Smooth muscle cell of the brain vasculature (primary cell): ENCODE measurements at places on chromosomes 12 and 14.

DNA sequence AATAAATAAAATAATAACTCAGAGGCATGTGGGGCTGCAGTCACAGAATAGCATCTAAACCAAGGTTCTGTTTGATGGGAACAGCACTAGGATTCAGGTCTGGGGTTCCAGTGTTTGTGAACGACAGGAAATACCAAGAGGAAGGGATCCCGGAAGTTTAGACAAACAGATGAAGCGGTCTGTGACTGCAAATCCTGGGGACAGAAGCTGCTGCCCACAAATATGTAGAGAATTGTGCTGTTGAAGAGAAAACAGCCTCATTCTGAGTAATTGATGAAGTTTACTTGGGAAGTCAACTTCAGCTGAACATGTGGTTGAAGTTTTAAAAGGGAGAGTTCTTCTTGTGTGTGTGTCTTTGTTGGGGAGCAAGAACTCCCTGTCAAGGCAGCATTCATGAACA, 98.4 kb upstream of the TBX5 start:
- DNase-seq = no peak

GRCh38 chr12:119157528-119157927, 21.2 kb upstream of the HSPB8 start:
- DNase-seq = no peak

GRCh38 chr12:85278598-85279448, 1.2 kb upstream of the ALX1 start:
- no peak for DNase-seq

GRCh38 chr12:9101018-9101687, 14.6 kb downstream of the A2M start:
- no peak for DNase-seq

DNA sequence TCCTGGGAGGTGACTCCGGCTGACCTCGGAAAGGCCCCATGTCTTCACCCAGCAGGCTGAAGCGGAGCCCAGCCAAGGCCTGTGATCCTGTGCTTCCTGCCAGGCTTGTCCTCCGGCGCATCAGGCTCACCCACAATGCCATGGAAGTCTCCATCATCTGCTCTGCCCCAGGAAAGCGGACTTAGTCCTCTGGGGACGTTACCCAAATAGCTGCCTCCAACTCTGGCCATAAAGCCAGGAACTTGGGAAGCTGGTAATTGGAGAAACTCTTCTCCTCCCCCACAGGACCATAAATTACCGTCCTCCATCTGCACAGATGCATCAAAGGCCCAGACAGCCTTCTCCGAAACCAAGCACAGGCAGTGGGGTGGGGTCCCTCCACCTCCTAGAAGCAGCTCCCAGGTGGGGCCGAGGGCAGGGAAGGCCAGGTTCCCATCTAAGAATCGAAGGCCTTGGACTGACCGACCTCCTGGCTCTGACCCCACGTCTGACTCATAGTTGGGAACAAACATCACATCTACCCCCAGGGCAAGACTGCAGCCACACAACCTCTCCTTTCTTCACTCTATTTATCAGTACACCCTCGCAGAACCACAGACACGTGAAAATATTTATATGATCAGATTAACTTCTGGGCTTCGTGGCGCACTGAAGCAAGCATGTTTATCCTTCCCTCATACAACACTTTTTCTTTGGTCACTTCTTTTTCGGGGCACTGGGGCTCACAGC, 56.4 kb downstream of the PITPNM2 start:
- no peak for DNase-seq

GRCh38 chr14:94630396-94630795, 18.2 kb downstream of the SERPINA3 start:
- DNase-seq = no peak

DNA sequence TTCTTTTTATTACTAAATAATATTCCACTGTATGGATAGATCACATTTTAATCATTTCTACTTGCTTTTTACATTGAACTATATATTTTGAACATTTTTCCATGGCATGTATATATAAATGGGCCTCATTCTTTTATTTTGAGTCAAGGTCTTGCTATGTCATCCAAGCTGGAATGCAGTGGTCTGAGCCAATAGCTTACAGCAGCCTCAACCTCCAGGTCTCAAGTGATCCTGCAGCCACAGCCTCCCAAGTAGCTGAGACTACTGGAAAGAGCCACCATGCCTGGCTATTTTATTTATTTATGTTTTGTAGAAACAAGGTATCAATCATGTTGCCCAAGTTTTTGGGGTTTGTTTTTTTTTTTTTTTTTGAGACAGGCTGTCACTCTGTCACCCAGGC, 7.6 kb downstream of the FCF1 start:
- DNase-seq = no peak

GRCh38 chr12:78931466-78931990, 67.0 kb downstream of the SYT1 start:
- DNase-seq = no peak

GRCh38 chr12:10101042-10101579, 2.3 kb upstream of the CLEC1A start:
- no peak for DNase-seq

DNA sequence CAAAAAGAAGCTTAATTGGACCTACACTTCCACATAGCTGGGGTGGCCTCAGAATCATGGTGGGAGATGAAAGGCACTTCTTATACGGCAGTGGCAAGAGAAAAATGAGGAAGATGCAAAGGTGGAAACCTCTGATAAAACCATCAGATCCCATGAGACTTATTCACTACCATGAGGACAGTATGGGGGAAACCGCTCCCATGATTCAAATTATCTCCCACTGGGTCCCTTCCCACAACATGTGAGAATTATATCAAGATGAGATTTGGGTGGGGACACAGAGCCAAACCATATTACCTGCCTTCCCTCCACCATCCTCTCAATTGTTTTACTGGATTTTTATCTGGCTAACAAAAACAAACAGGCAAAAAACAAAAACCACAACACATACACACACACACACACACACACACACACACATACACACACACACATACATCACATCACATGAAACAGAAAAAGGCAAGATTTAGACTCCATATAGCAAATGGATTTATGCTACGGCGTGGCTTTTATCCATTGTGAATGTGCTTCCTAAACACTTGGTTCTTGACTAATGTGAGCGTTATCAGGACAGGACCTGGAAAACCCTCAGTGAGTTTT, 66.7 kb downstream of the ZFP36L1 start:
- DNase-seq = no peak

- no peak for DNase-seq
Measured at GRCh38 chr12:47773858-47774580, 981 bp downstream of the SLC48A1 start.

GRCh38 chr14:26289891-26290486, 307.8 kb downstream of the NOVA1 start:
- DNase-seq = no peak

DNA sequence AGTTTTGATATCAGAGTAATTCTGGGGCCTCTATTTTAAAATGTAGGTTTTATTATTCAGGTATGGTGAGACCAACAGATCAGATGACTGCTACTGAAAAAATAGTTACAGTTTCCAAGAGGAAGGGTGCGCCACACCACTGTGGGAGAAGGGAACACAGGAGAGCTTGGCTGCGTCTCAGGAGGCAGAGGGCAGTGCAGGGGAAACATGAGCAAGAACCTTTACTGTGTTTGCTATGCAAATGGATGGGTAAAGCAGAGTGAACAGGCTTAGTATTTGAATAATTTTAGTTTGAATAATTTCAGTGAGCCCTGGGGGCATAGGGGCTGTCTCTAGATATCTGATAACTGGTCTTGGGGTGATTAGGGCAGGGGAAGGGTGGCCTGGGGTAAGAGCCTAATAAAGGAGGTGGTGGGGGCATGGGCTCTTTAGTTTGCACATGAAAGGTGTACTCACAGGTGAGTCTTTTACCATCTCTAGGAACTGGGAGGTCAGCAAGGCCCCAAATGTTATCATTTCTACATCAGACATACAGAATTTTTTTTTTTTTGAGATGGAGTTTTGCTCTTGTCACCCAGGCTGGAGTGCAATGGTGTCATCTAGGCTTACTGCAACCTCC, 196.8 kb upstream of the NEDD1 start:
- no peak for DNase-seq

DNA sequence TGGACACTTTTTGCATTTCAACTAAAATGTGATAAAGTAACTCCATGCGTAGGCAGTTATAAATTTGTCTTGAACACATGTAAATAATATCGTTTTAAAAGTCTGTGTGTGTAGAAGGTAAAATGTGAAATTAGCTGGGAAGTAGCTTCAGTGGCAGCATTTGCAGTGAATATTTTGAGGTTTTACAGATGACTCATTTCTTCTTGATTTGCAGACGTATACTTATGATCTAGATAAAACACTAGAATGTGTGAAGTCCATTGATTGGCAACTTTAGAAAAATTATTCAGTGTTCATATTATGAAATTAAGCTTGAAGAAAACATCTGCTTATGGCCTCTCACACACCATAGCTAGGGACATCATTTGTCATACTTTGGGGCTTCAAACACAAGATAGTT, 788.6 kb upstream of the NOVA1 start:
- DNase-seq = no peak

DNA sequence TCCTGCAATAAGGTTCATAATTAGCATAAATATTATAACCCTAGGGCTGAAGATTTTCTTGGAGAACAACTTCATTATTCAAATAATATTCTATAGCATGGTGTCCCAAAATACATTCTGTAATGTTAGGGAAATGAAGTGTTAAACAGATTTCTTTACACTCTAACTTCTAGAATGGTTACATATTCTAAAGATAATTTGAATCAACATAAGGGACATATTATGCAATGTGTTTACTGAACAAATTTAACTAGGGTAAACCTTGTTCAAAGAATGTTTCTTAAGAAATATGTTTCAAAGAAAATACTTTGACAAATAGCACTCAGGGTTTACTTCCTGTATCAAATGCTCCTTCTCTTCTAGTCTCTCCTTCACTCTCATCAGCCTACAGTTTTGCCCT, 281.6 kb downstream of the SLC6A15 start:
- no peak for DNase-seq

DNA sequence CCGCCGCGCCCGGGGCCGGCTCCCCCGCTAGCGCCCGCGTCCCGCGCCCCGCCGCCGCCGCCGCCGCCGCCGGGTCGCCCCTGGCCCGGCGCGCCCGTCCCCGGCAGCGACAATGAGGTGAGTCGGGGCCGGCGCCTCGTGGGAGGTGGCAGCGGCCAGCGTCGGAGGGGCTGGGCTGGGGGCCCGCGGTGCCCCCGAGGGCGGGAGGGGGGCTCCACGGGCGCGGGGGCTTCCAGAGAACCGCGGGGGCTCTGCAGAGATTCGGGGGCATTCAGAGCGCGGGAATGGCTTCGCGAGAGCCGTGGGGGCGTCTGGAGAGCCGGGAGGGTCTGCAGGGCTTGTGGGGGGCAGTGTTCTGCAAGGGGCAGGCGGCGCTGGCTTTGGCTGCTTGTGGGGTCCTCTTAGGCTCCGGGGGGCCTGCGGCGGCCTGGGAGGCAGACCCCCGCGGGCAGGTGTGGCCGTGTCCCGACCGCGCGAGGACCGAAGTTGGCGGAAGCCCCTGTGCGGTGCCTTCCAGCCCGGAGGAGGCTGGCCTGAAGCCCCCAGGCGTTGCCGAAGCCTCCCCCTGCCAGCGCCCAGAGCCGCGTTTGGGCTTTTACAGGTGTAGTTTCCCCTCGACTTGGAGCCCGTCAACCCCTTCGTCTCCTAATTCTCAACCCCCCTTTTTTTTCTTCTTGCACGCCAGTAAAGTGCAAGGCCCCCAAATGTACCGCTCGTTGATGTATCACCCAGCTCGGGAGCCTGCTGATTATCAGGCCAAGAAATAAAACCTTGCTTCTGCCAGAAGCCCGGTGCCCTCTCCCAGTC, 93.1 kb upstream of the EVL start:
- DNase-seq = no peak

DNA sequence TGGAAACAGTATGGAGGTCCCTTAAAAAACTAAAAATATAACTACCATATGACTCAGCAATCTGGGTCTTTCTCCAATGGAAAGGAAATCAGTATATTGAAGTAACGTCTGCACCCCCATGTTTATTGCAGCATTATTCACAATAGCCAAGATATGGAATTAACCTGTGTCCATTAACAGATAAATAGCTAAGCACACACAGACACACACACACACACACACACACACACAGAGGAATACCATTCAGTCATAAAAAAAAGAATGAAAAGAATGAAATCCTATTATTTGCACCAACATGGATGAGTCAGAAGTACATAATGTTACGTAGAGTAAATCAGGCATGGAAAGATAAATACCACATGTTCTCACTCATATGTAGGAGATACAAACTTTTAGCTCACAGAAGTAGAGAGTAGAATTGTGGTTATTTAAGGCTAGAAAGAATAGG, 4.7 kb downstream of the KLRK1 start:
- DNase-seq = no peak

DNA sequence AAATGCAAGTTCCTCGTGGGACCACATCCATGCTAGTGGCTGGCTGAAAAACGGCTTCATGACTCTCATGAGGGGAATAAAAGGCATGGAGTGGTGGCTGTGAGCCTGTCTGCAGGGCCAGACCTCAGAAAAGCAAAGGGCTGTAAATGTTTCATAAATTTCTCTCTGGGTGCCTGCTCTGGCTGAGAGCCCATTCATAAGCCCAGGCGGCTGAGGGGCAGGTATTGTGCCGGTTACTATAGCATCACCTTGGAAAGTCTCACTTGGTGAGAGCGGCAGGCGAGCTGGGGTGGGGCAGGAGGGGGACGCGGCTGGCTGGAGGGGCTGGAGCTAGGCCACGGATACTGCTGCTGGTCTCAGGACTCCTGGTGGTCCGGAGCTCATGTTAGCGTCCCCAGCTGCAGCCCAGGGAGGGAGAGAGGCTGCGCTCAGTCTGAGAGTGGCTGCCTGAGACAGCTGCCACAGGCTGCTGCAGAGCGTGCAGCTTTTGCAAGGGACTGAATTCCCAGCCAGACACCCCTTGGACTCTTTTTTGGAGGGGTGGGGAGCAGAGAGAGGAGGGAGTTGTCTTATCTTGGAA, at the start of gene SLC17A8:
Gene SLC17A8, plus strand, starts transcription at position 431 of the 580 bp plus-strand sequence. CDS start 318 bp downstream, outside the sequence.
- DNase-seq = no peak

GRCh38 chr12:76024942-76025600, 6.5 kb downstream of the PHLDA1 start:
- DNase-seq = no peak

GRCh38 chr14:93184391-93185348, at the start of the genes LYSET and MOAP1:
LYSET (plus strand) TSS chr14:93185317; CDS start chr14:93185406, 89 bp downstream.
MOAP1 (minus strand) TSS chr14:93184897; CDS start chr14:93184242, 655 bp downstream.
- DNase-seq = peak; percentile 26

DNA sequence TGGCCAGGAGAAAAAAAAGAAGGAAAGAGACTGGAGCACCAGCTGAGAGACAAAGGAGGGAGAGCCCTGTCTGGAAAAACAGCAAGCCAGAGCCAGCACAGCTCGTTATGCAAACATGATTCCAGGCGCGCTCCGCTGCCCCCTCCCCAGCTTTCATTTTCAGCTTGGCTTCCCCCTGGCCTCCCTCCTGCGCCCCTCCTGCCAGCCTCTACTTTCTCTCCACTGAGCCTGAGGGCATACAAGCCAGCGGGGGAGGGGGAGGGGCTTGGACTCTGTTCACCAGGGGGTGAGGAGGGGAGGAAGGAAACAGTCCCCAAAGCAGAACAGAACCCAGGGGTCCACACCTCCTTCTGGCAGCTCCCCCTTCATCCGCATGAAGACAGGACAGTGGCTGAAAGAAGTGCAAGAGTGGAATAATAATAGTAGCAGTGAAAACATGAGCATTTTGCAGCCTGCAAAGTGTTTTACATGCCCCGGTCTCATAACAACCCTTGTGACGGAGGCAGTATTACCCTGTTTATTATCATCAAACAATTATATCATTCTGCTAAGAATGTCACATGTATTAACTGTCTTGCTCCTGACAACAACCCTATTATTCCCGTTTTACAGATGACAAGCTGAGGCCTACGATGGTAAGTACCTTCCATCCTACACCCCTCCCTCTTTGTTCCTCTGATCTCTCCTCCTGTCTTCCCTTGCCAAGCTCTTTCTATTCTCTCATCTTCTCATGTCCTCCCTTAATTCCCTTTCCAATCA, 24.2 kb downstream of the SMUG1 start:
- no peak for DNase-seq
